ENCODE measurements at places on chromosomes 1 and 21. TPM values are rescaled to one million over a fixed set of nuclear protein-coding genes. Genes with fewer than 3 reads are reported as not detected.
A peak's percentile ranks its signal among the peaks of the same experiment; 100 is the strongest.

DNA sequence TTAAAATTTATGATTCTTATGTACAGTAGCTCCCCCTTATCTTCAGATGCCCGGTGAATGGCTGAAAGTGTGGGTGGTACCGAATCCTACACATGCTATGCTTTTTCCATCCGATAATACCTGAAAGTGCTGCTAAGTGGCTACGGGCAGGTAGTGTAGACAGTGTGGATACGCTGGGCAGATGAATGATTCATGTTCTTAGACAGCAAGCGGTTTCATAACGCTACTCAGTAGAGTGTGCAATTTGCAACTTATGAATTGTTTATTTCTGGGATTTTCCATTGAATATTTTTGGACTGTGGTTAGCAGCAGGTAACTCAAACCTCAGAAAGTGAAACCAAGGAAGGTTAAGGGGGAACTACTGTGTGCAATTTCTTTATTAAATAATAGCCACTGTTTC is 7.5 kb downstream of the PCP4 start:
- H3K27me3 ChIP-seq = no peaks in the 10 kb centered on the region
- H3K4me3 ChIP-seq = no peak overlapping the region
- DNase-seq = no peak
- H3K36me3 ChIP-seq = no peaks in the 10 kb centered on the region
- no peaks in the 10 kb centered on the region for H3K4me1 ChIP-seq

DNA sequence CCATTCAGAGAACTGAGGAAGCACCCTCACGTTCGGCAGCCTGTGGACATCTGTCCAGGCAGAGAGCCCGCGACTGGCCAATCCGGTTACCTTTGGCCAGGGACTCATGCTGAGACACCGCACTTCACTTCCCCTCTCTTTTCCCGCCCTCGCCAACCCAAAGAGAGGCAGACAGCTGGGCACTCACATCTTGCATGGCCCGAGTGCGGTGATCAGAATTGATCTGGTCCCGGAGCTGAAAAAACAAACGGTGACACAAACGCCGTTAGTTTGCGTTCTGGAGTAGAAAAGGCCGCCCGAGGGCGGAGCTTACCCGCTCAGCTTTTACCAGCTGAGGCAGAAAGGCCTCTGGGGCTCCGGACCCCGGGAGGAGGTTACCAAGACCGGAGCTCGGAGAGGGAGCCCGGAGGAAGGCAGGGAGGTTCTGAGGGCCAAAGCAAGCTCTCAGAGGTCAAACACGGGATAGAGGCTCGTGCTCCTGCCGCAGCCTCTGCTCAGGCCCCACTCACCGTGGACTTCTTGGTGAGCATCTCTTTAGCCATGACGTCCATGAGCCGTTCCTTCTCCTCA is 376 bp downstream of the SF3A3 start:
- peaks cover 3% of the 10 kb centered on the region for H3K4me1 ChIP-seq
- H3K27ac ChIP-seq = no peak overlapping the region
- H3K4me3 ChIP-seq = peak overlapping the region; percentile 81
- DNase-seq = no peak
- no peaks in the 10 kb centered on the region for H3K27me3 ChIP-seq

GRCh38 chr21:35991131-35991530 is 69.2 kb downstream of the SETD4 start:
- no peaks in the 10 kb centered on the region for H3K36me3 ChIP-seq
- no peak overlapping the region for H3K27ac ChIP-seq
- no peaks in the 10 kb centered on the region for H3K4me1 ChIP-seq
- no peak for DNase-seq
- no peaks in the 10 kb centered on the region for H3K27me3 ChIP-seq

DNA sequence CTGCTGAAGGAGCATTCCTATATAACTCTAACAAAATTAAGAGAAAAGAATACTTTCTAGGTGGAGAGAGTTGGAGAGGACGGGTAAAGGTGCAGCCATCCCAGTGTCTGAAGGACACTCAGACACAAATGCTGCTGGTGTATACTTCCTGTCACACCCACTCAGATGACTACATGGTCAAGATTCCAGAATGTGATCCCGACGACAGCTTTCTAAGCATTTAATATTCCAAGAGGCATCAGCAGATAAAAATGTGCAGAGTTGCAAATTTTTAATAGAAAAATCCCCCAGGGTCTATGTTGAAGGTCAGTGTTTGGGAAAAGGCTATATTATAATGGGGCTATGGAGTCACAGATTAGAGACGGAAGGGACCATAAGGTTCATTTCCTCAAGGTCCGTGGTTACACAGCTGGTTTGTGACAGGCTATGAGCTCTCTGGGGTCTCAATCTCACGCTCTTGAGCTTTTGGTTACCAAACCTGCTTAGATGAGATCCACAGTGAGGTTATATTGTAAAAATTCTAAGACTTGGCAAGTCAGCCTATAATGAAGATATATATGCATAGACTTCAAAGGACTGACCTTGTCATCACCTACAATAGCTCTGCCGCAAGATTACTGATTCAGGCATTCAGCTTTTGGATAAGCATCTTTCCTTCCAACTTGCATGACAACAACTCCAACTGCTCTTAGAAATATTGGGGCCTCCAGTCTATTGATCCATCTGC is 35.1 kb downstream of the ZNF281 start:
- H3K4me1 ChIP-seq = no peaks in the 10 kb centered on the region
- H3K27me3 ChIP-seq = no peaks in the 10 kb centered on the region
- no peak for DNase-seq
- no peaks in the 10 kb centered on the region for H3K36me3 ChIP-seq

DNA sequence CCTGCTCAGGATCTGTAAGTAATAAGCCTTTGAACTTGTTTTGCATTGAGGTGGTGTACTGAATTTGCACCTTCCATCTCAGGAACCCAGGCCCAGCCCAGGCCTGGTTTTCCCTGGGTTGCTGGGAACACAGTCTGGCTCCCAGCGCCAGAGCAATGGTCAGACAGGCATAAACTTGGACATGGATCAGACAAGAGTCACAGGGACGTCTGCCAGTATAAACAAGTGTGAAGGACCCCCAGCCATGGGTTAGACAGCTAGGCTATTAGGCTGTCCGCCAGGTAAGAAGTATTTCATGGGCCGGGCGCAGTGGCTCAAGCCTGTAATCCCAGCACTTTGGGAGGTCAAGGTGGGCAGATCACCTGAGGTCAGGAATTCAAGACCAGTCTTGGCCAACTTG is 5.5 kb downstream of the IFNLR1 start:
- H3K27ac ChIP-seq = no peak overlapping the region
- H3K36me3 ChIP-seq = no peaks in the 10 kb centered on the region
- no peaks in the 10 kb centered on the region for H3K4me1 ChIP-seq
- H3K27me3 ChIP-seq = no peaks in the 10 kb centered on the region
- no peak overlapping the region for H3K4me3 ChIP-seq

DNA sequence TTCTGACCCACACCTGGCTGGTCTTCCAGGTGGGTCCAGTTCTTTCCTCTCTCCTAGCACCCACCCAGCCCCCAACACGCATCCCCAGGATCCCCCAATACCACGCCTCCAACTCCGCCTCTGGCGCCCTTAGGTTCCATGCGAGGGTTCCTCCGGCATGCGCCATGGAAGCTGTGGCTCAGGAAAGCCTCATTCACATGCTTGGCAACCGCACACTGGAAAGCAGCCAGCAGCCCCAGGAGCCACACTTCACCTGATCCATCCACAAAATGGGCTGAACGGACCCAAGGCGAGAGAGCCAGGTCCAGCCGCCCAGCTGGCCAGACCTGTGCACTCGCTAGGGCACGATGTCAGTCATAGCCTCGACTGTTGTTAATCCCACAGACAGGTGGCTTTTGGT is 161.2 kb downstream of the PSMG1 start:
- peaks cover 26% of the 10 kb centered on the region for H3K4me1 ChIP-seq
- H3K27ac ChIP-seq = no peak overlapping the region
- H3K4me3 ChIP-seq = no peak overlapping the region

DNA sequence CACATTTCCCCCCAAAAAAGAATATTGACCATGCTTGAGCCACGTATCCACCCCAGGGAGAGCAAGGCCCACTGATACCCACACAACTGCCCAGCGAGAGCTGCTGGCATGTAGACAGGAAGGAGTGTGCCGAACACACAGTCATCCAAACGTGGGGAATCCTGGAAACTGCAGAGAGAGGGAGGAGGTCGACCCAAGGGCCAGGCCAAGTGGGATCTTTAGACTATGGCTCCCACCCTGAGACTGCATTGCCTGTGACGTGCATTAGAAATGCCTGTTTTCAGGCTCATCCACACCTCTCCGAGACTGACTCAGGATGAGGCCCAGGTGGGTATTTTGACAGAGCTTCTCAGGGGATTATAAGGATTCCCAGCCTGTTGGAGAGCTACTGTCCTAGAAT is 25.9 kb downstream of the NIPAL3 start:
- DNase-seq = no peak
- no peak overlapping the region for H3K4me3 ChIP-seq
- no peaks in the 10 kb centered on the region for H3K36me3 ChIP-seq
- no peaks in the 10 kb centered on the region for H3K27me3 ChIP-seq
- no peaks in the 10 kb centered on the region for H3K4me1 ChIP-seq

DNA sequence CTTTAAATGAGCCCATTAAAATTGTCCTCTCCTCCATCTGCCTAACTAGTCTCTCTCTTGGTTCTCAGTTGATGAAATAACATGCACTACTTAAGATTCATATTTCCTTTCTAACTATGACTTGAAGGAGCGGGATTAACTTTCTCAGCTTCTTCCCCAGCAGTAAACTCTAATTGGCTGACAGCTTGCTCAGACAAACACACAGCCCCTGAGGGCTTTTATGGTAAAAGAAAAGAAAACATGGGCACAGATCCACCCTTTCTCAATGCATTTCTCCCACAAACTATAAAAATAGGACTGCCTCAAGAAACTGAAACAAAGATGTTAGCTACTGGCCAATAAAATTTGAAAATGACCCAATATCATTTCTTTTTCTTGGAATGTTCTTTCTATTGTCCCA is 703.1 kb downstream of the ADGRL2 start:
- H3K4me1 ChIP-seq = peaks cover 3% of the 10 kb centered on the region
- no peak for DNase-seq
- no peaks in the 10 kb centered on the region for H3K27me3 ChIP-seq
- no peak overlapping the region for H3K27ac ChIP-seq
- H3K36me3 ChIP-seq = no peaks in the 10 kb centered on the region
- no peak overlapping the region for H3K4me3 ChIP-seq

- no peak overlapping the region for H3K4me3 ChIP-seq
- DNase-seq = no peak
- no peaks in the 10 kb centered on the region for H3K27me3 ChIP-seq
- no peaks in the 10 kb centered on the region for H3K36me3 ChIP-seq
- H3K27ac ChIP-seq = no peak overlapping the region
Observed at GRCh38 chr1:244052016-244052727, 1.1 kb downstream of the ZBTB18 start.

The FAM72C gene
- 0.23 TPM for polyA plus RNA-seq

The GBP6 gene
- polyA plus RNA-seq = 0.18 TPM
